D341Med (cell line): ENCODE measurements at places on chromosomes 11 and 22.
A peak's percentile ranks its signal among the peaks of the same experiment; 100 is the strongest.

- DNase-seq, result no peak
Measured at GRCh38 chr11:74679513-74679865, 51.7 kb downstream of the CHRDL2 start.

GRCh38 chr11:88281317-88281712 lies 56.2 kb downstream of the CTSC start:
- DNase-seq, result no peak

DNA sequence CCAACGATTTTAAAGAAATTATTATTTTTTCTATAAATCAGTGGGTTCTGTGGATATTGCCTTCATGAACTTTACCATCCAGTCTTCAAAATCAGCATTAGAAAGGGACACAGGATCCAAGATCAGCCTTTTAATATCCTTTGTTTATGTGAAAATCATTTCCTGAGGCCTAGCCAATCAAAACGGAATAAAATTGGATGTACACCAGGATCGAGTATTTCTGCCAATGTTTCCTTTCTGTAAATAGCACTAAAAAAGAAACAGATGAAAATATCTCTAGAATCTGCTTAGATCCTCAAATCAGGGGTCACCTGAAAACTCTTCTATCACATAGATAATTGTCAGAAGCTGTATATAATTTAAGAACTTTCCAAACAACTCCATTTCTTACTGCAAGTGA lies 1598.5 kb downstream of the LRRC4C start:
- no peak for DNase-seq

GRCh38 chr11:67266449-67267187 lies at the start of gene GRK2:
TSS of gene GRK2 (plus strand) at chr11:67266473. CDS start at chr11:67266700, 227 bp downstream.
- DNase-seq, result peak; percentile 86

GRCh38 chr22:50303848-50304527 lies 3.5 kb downstream of the PLXNB2 start:
- no peak for DNase-seq

DNA sequence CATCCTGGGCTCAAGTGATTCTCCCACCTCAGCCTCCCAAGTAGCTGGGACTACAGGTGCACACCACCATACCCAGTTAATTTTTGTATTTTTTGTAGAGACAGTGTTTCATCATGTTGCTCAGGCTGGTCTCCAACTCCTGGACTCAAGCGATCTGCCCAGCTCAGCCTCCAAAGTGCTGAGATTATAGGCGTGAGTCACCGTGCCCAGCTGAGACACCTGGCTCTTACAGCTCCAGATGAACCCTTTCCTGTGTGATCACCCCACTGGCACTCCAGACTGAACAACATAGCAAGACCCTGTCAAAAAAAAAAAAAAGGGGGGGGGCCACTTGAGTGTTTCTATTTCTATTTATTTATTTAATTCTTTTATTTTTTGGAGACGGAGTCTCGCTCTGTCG lies 1.0 kb upstream of the ADSL start:
- DNase-seq, result no peak

- DNase-seq, result no peak
Measured at GRCh38 chr11:132817387-132817786, 714.9 kb downstream of the OPCML start.

DNA sequence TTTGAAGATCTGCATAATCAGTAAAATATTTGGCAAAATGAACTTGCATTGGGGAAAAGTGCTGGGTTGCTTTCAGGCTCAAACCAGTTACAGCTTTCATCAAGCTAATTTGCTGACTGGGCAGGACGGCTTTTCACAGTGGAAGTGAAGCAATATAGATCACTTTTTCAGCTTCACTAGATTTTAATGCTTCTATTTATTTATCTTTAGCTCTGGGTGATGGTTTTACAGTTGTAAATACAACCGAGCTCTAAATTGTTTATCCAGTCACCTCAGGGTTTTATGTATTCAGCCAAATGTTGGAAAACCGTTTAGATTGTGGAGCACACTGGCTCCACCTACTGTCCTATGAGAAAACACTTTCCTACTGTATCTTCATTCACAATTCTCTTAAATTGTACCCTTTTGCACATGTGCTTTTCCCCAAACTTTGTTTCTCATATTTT lies 58.2 kb downstream of the ACER3 start:
- DNase-seq, result peak; percentile 36

DNA sequence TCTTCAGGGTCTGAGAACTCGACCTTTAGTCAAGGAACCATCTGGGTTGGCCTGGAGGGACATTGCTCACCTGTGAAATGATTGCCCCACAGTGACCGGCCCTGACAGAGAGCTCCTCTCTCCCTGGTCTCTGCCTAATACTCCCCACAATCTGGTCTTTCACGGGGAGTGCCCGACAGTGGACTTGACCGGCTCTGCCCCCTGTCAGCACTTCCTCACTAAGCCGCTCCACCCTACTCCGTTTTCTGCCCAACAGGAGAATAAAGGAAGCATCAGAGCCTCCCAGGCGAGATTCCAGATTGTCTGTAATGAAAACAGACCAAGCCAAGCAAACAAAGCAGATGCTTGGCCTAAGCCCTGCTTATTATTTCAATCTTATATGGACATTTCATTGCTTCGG lies 87.8 kb downstream of the FBXO7 start:
- no peak for DNase-seq

- peak; percentile 79 for DNase-seq
Measured at GRCh38 chr22:39598017-39598965, 27.7 kb downstream of the CACNA1I start.

- no peak for DNase-seq
Measured at GRCh38 chr11:59756558-59756840, 1.3 kb downstream of the STX3 start.

DNA sequence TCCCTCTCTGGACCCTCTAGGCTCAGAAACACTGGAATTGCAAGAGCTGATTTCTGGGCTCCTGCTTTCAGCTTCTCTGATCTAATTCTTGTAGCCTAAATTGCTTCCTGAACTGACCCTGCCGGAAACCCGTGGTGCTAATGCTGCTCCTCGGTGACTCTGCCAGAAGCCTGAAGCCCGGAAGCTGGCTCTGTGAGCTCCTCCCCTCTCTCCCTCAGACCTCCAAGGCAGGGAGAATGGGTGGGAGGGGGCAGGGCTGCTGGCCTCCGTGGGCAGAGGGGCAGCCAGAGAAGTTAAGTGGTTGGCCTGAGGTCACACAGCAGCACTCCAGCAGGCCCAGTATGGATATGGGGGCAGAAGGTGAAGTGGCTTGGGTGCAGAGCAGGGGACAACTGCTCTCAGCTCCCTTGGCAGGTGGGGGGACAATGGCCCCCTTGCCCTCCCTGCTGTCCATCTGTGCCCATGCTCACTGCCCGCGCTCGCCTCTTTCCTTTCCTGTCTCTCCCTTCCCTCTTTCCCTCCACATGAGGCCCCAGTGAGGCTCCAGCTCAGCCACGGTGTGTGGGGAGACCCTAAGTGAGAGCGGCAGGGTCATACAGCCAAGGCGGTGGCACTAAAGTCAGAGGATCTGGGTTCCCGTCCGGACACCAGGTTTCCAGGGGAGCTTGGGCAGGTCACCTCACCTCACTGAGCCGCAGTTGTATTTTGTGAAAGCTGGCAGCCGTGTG lies 16.2 kb downstream of the CAPN5 start:
- DNase-seq, result no peak

DNA sequence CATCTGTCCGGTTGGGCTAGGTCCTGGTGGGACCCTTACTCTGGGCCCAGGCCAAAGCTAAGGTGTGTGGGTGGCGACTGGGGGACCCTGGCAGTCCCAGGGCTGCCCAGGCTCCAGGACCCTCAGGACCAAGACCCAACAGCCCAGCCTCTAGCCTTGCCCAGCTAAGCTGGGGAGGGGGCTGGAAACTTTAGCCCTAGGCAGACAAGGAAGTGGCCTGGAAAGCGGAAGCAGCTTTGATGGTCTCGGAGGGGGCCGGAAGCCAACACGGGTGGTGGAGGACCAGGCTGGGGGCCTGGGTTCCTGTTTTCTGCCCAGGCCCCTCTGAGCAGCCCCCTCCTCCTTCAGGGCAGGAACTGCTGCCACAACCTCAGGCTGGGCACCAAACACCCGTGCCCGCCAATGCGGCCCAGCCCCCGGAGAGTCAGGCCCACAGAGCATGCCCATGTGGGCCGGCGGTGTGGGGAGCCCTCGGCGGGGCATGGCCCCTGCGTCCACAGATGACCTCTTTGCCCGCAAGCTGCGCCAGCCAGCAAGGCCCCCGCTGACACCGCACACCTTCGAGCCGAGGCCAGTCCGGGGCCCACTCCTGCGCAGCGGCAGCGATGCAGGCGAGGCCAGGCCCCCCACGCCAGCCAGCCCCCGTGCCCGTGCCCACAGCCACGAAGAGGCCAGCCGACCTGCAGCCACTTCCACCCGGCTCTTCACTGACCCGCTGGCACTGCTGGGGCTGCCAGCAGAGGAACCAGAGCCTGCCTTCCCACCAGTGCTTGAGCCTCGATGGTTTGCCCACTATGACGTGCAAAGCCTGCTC lies 2.8 kb downstream of the SIPA1 start:
- no peak for DNase-seq

GRCh38 chr22:17890892-17891291 lies 116.6 kb upstream of the BID start:
- no peak for DNase-seq

GRCh38 chr11:26995701-26996460 lies 2.0 kb downstream of the FIBIN start:
- no peak for DNase-seq

DNA sequence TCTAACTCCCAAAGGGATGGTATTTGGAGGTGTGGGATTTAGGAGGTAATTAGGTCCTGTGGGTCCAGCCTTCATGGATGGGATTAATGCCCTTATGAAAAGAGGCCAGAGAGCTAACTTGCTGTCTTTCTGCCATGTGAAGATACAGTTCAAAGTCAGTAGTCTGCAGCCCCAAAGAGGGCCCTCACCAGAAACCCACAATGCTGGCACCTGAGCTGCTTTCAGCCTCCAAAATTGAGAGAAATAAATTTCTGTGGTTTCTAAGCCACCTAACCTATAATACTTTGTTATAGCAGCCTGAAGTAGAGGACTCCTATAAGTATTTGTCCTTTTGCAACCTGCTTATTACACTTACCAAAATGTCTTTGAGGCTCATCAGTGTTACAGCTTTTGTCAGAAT lies 16.2 kb downstream of the ATM start:
- no peak for DNase-seq

DNA sequence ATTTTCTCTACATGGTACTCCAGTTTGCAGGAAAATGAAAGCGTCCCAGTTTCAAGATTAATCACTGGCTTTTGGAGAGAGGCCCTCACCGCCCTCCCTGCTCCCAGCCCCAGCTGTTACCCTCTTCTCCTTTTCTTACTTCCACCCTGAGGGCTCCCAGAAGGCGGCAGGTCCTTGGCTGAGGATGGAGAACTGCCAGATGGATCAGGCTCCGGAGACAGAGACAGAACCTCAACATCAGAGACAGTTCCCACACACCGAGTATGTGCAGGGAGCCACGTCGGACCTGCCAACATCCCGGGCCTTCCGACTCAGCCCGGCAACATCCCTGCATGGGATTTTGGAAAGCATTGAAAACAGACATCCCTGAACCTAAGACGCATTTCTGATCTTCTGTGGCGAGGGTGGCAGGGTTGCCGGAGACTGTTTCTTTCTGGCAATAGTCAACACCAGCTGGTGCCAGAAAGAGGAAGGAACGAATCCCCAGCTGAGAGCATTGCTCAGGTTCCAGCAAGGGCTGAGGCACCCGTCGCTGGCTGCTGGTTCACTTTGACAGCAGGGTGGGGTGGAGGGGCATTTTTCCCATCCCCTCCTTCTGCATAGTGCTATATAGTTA lies 467.1 kb downstream of the MIAT start:
- DNase-seq, result no peak

DNA sequence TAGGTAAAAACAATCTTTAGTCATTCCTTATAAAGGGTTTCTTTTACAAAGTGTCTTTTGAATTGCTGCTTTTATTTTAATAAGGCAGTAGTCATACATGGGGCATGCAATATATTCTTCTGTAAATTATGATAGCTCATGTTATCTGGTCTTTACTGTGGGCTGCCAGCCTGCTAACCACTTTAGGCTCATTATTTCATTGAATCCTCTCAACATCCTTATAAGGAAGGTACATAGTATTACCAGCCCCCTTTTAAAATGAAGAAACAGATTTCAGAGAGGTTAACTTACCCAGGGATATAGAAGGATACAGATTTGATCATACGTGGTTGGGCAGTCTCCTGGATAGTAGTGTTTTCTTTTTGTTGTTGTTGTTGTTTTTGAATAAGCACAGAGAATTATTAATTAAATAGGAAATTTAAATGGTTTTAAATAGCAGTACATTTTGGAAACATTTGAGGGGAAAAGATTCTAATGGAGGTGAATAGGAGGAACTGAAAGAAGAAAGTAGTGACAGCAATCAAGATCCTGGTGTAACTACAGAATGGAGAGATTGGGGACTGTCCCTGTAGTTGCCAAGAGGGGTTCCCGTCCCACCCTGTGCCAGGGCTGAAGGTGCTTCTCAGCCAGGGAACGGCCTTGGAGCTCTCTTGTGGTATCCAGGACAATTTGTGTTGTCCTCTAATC lies 21.0 kb downstream of the SPECC1L start:
- DNase-seq, result no peak

- DNase-seq, result no peak
Measured at GRCh38 chr22:25101986-25102385, 97.7 kb upstream of the CRYBB3 start.

DNA sequence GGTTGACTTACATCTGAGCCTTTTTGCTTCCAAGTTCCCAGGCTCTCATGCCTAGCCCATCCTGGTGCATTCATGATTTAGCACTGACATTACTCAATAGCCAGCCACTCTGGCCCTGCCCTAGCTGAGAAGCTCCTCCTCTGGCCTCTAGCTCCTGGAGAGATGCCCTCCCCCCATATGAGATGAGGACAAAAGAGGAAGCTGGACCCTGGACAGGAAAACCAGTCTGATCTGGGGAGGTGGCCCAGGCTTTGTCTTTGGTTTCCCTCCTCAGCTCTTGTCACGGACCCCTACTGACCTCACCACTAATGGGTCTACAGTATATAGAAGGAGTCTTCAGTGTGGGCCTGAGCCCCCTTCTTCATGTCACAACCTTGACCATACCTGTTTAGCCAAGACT lies 3.0 kb downstream of the RHOG start:
- DNase-seq, result no peak

- DNase-seq, result no peak
Measured at GRCh38 chr11:31816468-31817053, 5.4 kb upstream of the PAX6 start.

DNA sequence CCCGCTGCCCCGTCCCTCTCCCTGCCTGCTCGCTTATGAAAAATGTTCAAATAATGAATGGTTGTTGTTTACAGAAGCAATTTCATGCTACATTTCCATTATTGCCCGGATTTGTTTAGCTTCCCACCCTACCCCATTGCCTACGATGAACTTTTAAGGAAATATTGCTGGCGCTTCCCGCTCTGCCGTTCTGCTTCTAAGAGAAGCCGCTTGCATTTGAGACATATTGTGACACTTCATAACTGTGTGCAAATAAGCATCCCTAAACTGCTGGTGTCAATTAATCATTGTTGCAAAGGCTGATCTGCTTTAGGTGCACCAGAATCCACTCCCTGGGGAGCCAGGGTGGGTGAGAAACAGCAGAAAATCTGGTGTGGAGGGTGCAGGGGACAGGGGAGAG lies 52.3 kb upstream of the LMO1 start:
- DNase-seq, result peak; percentile 65
